Caudate nucleus (tissue), 63 donors: ENCODE measurements at places on chromosomes 3 and 15.

DNA sequence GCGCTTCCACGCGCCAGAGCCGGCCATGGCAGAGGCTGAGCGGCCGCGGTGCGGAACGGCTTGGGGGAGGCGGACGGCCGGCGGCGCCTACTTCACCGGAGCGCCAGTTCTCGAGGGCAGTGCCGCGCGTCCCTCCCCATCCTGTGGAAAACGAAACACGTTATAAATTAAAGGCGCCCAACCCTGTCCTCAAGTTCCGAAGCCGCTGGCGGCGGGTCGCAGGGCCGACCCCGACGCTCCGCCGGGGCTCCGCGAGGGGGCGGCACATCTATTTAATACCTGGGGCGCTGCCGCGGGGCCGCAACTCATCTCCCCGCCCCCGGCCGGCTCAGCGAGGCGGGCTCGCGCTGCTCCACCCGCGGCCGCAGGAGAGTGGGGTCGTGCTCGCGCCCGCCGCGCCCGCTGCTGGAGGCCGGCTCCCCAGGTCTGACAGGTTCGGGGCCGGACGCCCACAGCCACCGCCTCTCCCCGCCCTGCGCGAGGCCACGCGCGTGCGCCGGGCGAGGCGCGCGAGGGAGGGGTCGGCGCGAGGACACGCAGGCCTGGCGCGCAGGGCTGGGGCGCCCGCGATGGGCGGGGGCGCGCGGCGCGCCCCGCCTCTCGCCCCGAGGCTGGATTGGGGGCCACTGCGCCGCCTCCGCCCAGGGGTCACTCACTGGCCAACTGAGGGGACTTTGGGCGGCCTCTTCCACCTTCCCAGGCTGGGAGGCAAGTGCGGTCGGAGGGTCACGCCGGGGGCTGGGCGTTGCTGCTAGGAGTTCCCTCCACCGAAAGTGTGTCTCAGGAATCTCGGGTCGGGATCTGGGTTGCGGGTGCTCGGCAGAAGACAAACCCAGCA lies at the start of gene SLC30A4:
SLC30A4 (minus strand) TSS at position 428 of the 838 bp plus-strand sequence; CDS start at position 27, 401 bp downstream.
- DNase-seq, result peak; percentile 78

- no peak for DNase-seq
Measured at GRCh38 chr3:10935846-10936631, 56.5 kb upstream of the SLC6A1 start.

DNA sequence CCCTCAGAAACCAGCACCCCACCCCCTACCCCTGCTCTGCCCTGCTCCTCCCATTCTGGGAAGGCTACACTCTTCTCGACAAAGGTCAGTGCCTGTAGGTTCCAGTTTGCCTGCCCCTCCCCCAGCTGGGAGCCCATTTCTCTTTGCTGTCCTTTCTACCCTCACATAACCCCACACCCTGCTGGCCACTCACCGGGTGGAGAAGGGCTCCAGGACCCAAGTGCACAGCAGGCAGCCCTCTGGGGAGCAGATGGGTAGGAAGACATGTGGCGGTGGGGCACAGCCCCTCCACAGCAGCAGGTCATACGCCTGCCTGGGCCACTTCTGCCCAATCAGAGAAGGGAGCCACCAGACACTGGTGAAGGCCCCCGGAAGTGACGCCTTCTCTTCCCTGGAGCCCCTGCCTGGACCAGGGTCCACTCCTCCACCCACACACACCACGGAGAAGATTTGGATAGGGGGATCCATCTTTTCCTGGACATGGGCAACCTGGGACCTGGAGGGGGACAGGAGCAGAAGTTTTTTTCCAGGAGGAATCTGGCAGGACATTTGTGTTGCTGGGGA lies at the start of gene THPO:
THPO (minus strand) TSS at position 326 of the 564 bp plus-strand sequence. CDS start 1,948 bp downstream, outside the sequence.
- DNase-seq, result no peak

DNA sequence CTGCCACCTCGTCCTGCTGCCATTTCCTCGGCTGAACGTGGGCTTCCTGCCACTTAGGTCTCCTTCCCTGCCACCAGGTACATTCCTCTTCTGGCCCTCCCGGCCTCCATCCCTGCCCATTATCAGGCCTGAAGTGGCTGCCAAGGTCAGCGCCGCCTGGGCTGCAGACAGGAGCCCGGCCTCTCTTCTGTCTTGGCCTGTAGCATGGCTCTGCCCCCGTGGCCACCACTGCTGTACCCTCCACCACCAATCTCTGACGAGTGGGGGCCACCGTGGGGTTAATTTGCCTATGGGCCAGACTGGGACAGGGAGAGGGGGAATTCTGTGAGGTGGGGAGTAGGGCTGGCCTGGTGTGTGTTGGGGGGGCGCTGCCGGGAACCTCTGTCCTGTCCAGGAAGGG lies 2.0 kb upstream of the BAHD1 start:
- no peak for DNase-seq

GRCh38 chr3:194522579-194523046 lies 35.8 kb upstream of the ATP13A3 start:
- DNase-seq, result no peak

DNA sequence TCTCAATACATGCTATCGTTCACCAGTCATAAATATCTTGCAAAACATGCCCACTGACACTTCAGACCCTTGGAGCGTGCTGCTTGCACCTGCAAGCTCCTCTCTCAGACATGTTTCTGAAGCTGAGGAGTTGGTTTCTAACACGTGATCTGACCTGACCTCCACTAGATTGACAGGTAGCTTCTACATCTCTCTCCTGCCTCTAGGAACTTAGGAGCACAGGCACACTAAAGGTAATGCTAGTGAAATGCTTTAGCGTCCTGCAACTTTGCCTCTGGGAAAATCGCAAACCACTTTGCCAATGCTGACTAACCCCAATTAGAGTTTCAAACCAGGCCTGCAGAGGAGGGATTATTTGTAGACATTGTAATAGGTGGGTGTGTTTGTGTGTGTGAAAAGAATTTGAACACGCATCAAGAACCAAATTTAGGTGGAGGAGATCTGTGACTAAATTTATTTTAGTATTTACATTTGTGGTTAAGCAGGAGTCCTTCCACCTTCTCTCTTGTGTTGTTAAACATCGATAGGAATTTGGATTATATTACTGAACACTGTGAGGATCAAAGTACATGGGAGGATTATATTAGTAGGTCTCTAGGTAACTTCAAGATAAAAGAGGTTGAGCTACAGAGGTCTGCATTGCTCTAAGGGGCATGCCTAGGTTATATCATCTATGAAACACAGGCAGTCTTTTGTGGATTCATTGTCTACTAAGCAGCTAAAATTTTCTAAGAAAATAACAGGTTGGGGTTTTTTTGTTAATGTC lies 86.7 kb upstream of the ZBED2 start:
- DNase-seq, result no peak

- no peak for DNase-seq
Measured at GRCh38 chr3:17234382-17234781, 349.6 kb downstream of the PLCL2 start.

DNA sequence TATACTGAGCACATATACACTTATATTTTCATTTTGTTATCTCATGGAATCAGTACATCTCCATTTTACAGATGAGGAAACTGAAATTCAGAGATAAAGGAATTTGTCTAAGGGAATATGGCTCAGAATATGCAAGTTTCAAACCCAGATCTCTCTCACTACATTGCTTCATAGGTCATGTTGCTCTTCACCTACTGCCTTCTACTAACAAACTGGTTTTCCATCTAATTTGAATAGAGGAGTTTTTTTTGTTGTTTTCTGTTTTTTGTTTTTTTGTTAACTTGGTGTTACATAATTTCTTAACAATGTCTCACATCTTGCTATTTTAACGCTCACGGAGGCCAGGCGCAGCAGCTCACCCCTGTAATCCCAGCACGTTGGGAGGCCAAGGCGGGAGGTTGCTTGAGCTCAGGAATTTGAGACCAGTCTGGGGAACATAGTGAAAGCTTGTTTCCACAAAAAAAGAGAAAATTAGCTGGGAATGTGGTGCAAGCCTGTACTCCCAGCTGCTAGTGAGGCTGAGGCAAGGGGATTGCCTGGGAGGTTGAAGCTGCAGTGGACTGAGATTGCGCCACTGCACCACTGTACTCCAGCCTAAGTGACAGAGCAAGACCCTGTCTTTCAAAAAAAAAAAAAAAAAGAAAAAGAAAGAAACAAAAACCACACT lies 37.0 kb downstream of the FMN1 start:
- no peak for DNase-seq

DNA sequence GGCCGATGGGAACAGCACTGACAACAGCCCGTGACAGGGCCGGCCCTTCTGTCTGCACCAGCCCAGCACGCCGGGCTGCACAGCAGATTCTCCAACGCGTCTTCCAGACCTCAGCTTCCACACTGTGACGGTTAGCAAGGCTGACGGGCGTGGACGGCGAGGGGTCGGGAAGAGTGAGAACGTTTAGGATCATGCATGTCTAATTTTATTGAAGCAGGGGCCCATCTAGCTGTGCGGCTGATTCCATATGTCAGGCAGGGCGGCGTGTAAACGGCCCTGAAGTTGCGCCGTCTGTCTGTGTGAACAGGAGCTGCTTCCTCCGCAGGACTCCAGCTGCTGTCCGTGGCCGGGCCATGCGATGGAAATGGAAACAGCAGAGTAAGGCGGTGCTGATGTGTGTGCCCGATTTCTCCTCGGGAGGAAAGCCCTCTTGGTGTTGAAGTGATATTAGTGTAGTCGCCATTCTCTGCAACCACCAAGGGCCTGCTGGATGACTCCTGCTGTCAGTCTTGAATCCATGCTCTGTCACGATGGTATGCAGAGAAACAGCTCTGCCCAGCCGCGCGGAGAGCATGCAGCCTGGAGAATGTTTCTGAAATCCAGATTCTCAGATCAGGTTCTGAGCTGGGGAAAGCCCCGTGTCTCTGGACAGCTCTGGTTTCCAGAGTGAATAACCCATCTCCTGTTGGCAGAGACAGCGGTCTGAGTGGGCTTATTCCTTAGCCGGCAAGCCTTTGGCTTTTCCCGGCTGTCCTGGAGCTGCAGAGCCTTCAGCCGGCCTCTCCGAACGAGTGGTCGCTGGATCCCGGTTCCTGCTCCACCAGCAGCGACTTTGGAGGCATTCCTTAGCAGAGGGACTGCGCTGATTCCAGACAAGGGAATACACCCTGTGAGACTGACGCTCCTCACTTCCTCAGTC lies 158.1 kb upstream of the UBE3A start:
- DNase-seq, result no peak

GRCh38 chr3:13533885-13534301 lies 15.0 kb upstream of the FBLN2 start:
- no peak for DNase-seq

DNA sequence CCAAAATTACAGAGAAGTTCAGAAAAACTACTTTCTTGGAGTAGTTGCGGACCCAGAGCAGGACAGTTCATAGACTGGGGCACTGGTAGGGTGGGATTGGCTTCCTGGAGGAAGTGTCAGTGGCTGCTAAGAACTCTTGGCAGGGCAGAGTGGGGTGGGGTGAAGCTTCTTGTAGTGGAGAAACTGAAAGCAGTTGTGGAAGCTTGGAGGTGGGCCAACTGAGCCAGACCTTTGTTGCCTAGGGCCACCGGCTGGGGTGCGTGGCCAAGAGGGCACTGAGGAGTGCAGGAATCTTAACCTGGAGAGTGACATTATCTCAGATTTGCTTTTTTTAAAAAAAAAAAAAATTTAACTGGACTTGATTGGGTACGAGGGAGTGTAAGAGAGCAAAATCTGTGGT lies 3.1 kb downstream of the KAT2B start:
- peak; percentile 39 for DNase-seq

DNA sequence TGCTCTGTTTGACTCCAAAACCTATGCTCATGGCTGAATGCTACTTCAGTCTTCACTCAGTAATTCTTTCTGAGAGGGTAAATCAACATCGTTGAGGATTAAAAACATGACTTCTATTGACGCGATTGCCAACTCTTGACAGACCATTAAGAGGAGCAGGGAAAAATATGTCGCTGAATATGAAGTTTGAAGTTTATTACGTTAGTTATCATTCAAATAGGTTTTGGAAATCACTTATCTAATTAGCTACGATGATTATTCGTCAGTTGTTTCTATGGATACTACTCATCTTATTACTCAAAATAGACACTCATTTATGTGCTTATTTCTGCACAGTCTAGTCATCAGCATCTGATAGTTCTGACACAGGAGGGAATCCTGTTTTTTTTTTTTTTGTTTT lies 279.2 kb upstream of the TBL1XR1 start:
- DNase-seq, result no peak

- DNase-seq, result no peak
Measured at GRCh38 chr3:129015388-129016105, 14.4 kb downstream of the EFCC1 start.

DNA sequence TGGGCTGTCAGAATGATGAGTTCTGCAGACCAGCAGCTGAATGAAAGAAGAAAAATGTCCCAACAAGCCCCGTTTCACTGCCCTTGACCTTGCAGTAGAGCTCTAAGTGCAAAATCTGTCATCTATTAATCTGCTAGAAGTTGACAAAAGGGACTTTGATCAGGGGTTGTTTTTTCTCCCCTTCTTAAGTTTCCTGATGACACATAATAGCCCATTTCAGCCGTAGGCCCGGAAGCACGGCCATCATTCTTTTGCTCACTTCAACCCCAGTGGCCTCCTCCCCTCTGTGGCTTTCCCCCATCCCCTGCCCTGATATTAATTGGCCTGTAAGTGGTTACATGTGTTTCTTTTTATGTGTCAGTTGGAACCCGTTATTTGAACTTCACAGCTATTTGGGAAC lies 298.9 kb downstream of the RPLP1 start:
- DNase-seq, result no peak

DNA sequence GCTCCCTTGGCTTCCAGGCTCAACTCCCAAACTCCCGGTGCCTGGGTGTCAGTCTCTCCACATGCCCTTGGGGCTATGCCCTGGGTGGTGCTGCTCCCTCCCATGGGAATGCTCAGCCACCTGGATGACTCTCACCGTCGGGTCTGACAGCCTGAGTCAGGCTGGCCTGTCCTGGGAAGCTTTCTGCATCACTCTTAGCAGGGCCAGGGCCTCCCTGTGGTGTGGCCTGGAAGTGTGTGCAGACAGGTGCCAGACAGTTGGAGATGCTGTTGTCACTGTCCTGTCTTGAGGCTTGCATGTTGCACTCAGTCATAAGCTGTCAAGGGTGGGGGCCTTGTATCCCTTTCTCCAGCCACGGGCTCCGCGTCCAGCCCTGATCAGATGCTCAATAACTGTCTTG lies 71.7 kb downstream of the GABRG3 start:
- no peak for DNase-seq

GRCh38 chr3:186464424-186465093 lies 79.6 kb downstream of the CRYGS start:
- DNase-seq, result no peak

DNA sequence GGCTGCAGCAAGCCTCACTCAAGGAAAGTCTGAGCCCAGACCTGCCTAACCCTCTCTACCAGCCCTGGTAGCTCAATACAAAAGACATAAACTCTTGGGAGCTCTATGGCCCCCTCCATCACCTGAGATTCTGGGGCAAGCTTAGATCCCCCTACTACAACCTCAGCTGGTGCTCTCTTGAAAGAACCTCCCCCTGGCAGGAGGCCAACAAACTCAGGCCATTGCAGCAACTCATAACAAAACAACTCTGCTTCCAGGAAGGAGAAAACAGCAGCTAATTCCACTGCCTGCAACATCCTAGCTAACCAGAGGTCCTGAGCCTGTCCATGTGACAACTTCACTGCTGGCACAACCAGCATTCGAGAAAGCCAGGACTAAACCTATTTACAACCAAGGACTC lies 169.2 kb downstream of the ROBO1 start:
- DNase-seq, result no peak

DNA sequence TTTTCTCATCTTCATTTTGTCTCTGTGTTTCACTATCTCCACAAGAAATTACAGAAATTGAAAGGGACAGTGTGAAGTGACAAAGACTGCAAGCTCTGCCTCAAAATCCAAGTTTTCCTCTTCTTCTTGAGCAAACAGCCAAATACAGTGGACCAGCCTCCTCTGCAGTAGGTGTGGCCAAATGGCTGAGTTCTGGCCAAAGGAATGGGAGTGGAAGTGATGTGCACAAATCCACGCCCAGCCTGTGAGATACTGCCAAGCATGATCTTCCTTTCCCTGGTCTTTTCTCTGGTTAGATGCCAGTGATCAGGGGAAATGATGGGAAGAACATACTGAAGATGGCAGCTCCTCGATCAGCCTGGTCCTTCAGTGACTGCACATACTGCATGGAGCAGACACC lies 111.0 kb upstream of the CPNE4 start:
- no peak for DNase-seq
